ENCODE measurements at places on chromosomes 7 and 10.

GRCh38 chr7:106177300-106177690, 65.2 kb upstream of the SYPL1 start:
- DNase-seq, result no peak

DNA sequence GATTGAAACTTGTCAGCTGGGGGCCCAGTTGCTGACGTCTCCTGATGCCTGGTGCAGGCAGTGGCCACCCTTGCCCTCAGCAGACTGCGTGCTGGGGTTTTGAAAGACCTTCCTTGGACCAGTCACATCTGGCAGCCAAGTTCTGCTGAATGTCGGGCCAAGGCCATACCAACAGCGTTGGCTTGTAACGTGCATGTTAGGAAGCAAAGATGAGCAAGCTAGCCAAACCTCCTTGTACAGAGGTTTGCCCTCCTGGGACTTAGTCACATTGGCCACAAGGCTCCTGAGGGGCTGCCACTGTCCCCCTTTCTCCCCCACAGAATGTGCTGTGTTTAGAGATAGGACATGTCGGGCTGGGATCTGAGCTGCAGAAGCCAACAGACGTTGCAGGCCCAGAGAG, 49.0 kb downstream of the ADCY1 start:
- no peak for DNase-seq

DNA sequence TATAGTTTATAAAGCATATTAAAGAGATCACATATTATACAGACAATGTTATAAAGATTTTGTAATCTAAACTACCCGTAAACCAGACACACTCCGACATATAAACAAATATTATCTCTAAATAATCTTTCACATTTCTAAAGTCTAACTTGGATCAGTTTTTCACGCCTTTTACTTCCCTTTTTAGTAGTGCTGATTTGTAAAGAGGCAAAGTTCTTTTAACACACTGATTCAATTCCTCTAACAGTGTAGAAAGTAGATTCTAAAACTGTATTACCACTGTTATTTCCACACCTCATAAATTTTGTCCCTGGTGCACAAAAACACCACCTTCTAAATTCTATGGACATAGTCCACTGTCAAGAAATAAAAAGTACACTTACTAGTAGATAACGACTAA, 230.9 kb downstream of the DOCK4 start:
- no peak for DNase-seq

DNA sequence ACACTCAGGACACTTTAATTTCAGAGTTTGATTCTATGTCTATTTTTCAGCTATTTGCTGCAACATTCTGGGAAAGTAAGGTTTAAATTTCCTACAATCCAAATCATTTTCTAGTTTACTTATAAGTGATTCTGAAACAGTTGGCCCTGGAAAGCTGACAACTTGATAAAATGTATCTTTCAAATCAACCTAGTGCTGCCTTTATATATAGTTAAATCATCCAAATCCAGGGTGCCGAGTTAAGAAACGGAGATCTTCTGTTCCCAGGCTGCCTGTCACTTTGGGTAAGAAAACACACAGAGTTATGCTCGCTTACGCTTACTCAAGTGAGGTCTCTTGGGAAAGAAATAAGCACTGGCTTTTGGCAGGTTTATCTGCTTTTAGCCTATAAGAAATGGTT, 175.0 kb downstream of the POU6F2 start:
- DNase-seq, result no peak

DNA sequence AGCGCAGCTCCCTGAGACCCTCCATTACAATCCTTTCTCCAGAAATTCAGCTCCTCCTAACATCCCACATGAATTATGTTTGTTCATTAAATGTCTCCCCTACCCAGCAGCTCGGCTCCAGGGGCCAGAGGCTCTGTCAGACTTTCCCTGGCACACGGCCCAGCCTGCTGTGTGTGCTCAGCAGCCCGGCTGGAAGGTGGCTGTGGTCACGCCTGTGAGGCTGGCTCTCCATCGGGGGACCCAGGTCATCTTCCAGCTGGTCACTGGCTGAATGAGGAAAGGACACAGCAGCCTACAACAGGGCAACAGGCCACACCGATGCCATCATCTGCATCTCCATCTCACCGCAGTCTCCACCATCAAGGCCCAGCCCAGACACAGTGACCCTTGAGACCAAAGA, 219.8 kb downstream of the MAD1L1 start:
- DNase-seq, result no peak

GRCh38 chr7:43694399-43694748, 34.9 kb downstream of the COA1 start:
- peak; percentile 97 for DNase-seq

Data from HCEC 1CT (cell line).